Activated naive CD8-positive, alpha-beta T cell treated with anti-CD3 and anti-CD28 coated beads for 36 hours (primary cell): ENCODE measurements at places on chromosomes 12 and 14. TPM values are rescaled to one million over a fixed set of nuclear protein-coding genes. Genes with fewer than 3 reads are reported as not detected.

TMEM52B gene
- total RNA-seq, result not detected

ANP32D gene
- not detected for total RNA-seq

TMTC1 gene
- not detected for total RNA-seq

NTS gene
- total RNA-seq, result not detected

COL2A1 gene
- total RNA-seq, result 0.04 TPM

GNB3 gene
- not detected for total RNA-seq

GPR84 gene
- 0.62 TPM for total RNA-seq

MMP19 gene
- total RNA-seq, result not detected

STYK1 gene
- 0.56 TPM for total RNA-seq

MYH6 gene
- not detected for total RNA-seq

SPTLC2 gene
- total RNA-seq, result 30.7 TPM

ZDHHC22 gene
- total RNA-seq, result not detected

VSX2 gene
- total RNA-seq, result not detected

SAMD15 gene
- 0.34 TPM for total RNA-seq

PYM1 gene
- total RNA-seq, result 34.9 TPM

TAS2R19 gene
- 0.50 TPM for total RNA-seq
